Stimulated activated CD8-positive, alpha-beta memory T cell treated with anti-CD3 and anti-CD28 coated beads, Interleukin-7, amount 100 ng/mL, for 1 hour (primary cell): ENCODE measurements at places on chromosomes 11 and 22.

- no peak for DNase-seq
Observed at GRCh38 chr22:45834241-45834640, 142.7 kb downstream of the WNT7B start.

DNA sequence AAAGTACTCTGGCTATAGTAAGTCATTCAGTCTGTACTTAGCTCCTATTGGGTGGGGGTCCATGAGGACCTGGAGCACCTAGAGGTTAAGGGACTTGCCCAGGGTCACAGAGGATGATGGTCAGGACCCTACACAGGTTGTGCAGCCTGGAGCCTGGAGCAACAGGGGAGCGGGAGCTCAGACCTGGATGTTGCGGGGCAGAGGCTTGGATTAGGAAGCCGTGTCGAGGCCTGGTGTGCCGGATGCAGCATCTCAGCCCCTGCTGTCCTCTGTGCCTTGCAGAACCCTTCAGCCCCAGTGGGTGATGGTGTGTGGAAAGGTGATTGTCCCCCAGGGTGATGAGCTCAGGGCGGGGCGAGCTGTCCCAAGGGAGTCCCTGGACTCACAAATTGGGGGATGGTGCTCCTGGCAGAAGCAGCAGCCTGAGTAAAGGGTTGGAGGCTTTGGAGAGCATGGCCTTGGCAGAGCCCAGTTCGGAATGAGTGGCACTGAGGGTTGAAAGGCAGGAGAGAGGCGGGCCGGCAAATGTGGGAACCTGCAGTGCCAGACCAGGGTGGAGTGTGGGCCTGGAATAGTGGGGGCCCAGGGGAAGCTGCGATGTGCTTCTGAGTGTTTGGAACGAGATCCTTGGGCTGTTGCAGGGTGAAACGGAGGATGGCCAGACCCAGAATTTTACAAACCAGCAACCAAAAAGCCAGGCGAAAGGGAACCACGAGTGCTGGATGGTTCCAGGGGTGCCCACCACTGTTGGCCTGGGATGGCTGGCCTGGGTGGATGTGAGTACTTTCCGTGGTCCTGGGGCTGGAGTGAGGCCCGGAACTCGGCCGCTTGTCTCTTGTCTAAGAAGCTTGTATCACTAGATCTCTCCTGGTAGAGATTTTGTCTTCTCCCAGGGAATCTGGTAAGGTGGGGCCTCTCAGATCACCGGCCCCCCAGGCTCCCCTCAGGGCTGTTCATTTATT lies 2.9 kb downstream of the TPCN2 start:
- no peak for DNase-seq

GRCh38 chr11:70409871-70410270 lies 11.5 kb downstream of the CTTN start:
- no peak for DNase-seq

- no peak for DNase-seq
Observed at GRCh38 chr11:65625628-65626342, 10.2 kb downstream of the PCNX3 start.

DNA sequence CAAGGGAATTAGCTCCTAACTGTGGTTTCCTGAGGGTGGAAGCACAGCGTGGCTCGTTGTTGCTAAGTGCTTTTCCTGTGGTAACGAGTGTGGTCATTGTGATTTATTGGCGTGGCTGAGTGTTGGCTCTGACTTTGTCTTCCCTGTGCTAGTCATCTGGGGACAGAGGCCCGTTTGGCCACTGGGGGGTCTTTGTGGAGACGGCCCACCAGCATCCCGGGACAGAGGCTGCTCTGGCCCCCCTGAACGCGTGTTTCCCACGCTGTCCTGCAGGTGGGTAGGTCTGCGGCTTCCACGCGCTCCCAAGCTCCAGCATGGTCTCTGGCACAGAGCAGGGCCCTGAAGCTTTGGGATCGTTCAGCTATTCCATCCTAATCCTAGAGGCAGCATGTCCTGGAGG lies 1040.0 kb downstream of the TBC1D22A start:
- DNase-seq = no peak

DNA sequence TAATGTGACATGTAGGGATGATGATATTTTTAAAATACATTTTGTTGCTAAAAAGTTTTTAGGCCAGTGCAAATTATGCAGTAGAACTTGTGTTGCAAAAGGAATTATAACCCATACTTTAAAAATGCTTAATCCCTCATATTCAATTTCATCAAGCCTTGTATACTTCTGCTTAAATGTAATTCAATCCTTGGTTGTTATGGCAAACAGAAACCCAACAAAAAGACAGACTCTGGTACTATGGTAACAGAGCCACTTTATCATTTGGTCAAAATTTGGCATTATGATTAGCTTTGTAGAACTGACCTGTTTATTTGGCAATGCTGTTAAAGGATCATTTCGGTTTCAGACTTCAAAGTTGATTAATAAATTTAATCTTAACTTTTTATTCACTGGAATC lies 284.8 kb downstream of the TMEM135 start:
- DNase-seq = no peak

DNA sequence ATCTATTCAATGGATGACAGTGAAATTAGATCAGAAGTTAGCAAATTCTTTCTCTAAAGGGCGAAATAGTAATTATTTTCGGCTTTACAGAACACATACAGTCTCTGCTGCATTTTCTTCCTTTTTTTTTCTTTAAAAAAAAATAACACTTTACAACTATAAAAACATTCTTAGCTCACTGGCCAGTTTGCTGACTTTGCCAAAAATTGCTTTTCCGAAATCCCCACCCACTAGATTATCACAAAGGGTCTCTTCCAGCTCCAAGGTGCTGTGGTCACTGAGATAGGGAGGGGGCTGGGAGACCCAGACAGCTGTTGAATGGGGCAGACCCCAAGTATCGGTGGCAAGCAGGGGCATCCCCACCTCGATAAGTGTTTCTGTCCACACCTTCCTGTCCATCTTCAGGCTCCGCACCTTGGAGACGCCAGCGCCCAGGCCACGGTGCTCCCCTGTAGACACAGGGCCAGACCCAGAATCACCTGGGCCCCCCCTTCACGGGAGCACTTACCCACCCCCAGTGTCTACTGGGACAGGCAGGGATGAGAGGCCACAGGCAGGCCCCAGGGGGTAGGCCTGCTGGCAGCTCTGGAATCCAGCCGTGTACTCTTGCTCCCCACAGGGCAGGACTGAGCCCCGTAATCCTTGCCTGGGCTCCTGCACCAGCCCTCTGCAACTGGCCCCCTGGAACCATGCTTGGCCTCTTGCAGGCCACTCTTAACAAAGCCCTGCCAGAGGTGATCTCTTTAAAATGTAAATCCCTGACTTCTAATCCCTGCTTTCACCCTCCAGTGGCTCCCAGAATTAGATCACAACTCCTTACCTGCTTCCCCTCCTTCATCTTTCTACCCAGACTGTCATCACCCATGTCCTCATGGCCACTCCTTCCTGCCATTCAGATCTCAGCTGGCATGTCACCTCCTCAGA lies 31.5 kb upstream of the PDE2A start:
- no peak for DNase-seq

DNA sequence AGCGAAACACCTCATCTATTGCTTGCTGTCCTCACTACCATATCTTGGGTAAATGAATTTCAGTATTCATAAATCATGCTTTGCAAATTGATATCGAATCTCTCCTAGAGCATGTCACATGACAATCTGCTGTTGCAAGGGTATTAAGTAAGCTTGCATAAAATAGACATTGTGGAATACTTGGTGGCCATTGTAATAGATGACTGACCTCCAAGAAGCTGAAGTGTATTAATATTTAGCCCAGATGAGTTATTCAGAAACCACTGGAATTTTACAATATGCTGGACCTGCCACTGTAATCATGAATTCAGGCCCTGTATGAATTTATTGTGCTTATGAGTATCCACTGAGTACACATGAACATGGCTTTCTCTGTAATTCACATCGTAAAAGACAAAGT lies 289.7 kb upstream of the ARHGAP42 start:
- DNase-seq = no peak

GRCh38 chr22:38699784-38700183 lies 959 bp downstream of the JOSD1 start:
- no peak for DNase-seq

- no peak for DNase-seq
Observed at GRCh38 chr22:50266994-50267393, 3.2 kb downstream of the MAPK11 start.
